Activated CD4-positive, CD25-positive, alpha-beta regulatory T cell (primary cell): ENCODE measurements at places on chromosomes 5 and 9.

GRCh38 chr9:8723195-8723594 lies 923.6 kb upstream of the DMAC1 start:
- no peak for DNase-seq

DNA sequence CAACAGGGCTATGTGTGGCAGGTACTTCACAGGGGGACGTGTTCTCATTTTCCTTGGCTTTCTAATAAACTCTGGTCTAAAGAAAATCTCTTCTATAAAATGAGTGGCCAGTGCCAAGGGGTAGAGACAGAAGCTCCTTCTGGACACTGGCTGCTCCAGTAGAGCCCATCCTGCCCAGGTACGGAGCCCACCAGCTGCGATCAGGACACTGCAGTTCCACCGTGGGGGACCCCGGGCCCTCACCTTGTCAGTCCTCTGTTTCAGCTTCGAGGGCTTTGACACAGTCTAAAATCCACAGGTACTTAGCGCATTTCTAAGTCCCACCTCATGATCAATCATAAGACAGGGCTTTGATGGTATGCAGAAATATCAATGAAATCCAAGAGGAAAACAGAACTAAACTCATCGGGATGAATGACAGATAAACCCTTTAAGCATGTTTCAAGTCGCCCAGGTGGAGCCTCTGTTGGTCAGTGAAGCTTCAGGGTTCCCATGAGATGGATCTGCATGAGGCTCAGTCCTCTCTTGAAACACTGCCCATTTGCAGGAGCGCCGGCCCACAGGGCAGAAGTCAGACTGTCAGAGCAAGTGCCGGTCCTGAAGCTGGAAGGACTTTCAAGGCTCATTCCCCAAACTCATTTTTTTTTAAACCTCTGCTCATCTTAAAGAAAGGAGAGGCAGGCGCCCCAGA lies 20.3 kb upstream of the TERT start:
- no peak for DNase-seq

DNA sequence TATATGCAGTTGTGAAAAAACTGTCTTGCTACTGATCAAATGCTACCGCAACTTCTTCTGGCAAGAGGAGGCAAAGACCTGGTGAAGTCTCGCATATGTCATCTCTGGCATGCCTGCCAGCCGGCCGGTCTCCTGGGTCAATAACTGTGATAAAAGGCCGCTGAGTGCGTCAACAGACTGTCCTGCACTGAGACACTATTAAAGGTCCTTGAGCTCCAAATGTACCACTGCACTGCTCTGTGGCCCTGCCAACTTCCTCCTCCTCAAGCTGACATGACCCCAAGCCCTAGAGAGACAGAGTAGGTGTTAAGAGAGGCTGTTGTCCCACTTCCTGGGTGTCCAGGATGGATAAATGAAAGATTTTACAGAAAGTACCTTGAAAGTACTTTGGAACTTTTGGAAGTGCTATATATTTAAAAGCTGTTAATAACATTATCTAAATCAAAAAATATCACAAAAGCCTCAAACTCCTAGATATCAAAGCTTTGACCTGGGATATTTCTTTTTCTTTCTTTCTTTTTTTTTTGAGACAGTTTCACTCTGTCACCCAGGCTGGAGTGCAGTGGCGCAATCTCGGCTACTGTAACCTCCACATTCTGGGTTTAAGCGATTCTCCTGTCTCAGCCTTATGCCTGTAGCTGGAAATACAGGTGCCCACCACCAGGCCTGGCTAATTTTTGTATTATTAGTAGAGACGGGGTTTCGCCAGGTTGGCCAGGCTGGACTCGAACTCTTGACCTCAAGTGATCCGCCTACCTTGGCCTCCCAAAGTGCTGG lies 31.5 kb downstream of the RAPGEF1 start:
- no peak for DNase-seq

GRCh38 chr5:145718956-145719355 lies 116.2 kb downstream of the PRELID2 start:
- no peak for DNase-seq

DNA sequence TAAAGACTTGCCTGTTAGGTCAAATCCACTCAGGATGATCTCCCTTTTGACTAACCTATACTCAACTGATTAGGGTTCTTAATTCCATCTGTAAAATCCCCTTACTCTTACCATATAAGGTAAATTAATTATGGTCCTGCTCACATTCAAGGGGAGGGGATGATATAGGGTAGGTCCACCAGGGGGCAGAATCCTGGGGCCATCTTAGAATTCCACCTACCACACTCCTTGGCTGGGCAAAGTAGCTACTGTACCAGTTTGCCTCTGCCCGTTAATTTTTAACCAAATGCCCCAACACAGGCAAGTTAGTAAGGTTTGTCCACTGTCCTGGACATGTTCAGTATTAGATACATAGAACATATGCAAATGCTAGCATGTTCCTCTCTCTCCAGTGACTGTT lies 262.4 kb downstream of the SEMA5A start:
- DNase-seq = no peak

- no peak for DNase-seq
Observed at GRCh38 chr9:127175319-127175715, 52.9 kb upstream of the ANGPTL2 start.

- no peak for DNase-seq
Observed at GRCh38 chr9:96556701-96557461, 62.8 kb downstream of the CDC14B start.

- no peak for DNase-seq
Observed at GRCh38 chr5:95972196-95972595, 10.5 kb upstream of the ELL2 start.

- DNase-seq = no peak
Observed at GRCh38 chr5:31748458-31749172, 109.7 kb downstream of the PDZD2 start.

GRCh38 chr5:171596391-171596878 lies 177.0 kb downstream of the FGF18 start:
- DNase-seq = no peak

DNA sequence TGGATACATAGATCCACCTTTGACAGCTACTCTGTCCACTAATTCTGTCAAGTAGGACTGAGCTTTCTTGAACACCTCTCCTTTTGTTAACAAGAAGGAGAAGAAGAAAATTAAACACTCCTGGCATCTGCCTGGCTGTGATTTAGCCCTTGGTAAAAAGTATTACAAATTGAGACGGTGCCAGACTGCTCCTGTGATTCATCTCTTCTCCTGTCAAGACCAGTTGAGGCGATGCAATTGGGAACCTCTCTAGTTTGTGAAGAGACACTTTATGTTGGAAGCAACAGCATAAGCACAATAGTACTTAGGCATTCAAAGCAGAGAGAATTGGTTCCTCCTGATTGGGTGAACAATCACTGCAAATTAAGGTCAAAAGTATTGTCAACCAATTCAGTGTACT lies 72.7 kb downstream of the GHR start:
- DNase-seq = no peak

GRCh38 chr9:132409828-132410528 lies at the start of gene CFAP77:
TSS of gene CFAP77 (plus strand) at chr9:132410211. CDS start at chr9:132410272, 61 bp downstream.
- DNase-seq = peak; percentile 12

- DNase-seq = no peak
Observed at GRCh38 chr9:16519001-16519400, 351.5 kb downstream of the BNC2 start.

DNA sequence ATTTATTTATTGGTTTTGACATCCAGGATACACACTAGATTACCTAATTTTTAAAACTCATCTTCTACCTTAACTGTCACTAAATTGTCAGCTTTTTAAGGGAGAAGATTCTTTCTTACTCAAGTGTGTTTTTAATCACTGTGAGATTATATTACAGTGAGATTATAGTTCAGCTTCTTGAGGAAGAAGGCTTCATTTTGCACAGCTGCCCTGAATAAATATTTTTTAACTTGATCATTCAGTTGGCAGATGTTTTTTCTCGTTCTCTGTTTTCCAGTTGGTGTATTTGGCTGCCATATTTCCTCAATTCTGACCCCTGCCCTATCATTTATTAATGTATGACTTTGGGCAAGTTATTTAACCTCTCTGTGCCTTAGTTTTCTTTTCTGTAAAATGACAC lies 15.0 kb upstream of the ELL2 start:
- no peak for DNase-seq

- DNase-seq = no peak
Observed at GRCh38 chr5:56070851-56071465, 76.2 kb upstream of the IL6ST start.

DNA sequence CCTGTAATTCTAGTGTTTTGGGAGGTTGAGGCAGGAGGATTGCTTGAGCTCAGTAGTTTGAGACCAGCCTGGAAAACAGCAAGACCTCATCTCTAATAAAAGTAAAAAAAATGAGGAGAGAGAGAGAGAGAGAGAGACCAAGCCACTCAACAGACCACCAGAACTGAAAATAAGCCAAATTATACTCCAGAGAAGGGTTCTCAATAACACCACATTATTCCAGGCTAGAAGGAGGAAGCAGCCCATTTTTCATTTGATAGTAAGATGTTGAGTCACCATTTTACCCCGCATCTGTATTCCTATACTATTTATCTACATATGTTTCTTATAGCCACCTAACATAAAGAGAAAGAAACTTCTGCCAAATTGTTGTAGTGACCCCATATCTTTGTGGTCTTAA lies 134.8 kb downstream of the PCSK5 start:
- no peak for DNase-seq

DNA sequence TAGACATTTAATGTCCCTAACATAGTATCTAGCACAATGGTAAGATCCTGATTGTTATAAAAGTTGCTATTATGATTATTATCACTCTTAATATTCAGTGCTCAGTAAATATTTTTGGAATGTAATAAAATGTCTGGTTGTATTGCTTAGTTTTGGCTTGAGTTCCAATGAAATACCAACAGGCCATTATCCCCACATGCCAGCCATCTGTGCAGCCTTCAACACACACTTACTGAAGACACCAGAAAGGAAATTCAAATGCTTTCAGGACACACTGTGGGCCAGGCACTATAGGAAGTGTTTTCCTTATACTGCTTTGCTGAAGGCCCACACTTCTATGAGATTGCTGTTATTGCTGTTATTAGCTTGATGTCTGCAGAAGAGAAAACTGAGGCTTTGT lies 157.5 kb downstream of the TRIM32 start:
- DNase-seq = no peak

GRCh38 chr9:546797-547223 lies 294.7 kb upstream of the DMRT1 start:
- DNase-seq = no peak

DNA sequence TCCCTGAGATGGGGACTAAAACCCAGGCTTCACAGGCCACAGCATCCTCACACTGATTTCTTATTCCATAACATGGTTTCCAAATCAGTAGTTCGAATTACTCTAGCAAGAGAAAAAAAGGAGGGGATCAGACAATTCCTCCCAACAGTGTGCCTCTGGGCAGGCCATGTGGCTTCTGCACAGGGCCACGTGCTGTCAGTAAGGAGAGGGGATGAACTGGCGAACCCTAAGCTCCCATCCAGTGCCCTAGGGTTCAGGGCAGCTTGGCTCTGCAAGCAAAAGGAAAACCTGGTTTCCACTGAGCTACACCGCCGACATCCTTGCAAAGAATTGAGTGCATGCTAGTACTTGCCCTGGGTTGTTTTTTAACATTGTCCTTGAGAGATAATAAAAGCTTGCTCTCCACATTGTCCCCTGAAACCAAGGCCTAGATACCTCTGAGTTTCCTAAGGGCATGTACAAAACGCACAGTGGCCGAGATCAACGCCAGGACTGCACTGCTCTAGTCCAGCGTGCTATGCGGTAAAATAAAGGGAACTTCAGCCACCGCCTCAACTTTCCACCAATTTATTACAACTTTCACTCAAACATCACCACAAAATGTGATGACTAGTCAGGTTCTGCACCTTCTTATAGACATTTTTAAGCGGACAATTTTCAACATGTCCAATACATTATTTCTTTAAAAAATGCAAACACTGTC lies 4.5 kb downstream of the CAMSAP1 start:
- no peak for DNase-seq

DNA sequence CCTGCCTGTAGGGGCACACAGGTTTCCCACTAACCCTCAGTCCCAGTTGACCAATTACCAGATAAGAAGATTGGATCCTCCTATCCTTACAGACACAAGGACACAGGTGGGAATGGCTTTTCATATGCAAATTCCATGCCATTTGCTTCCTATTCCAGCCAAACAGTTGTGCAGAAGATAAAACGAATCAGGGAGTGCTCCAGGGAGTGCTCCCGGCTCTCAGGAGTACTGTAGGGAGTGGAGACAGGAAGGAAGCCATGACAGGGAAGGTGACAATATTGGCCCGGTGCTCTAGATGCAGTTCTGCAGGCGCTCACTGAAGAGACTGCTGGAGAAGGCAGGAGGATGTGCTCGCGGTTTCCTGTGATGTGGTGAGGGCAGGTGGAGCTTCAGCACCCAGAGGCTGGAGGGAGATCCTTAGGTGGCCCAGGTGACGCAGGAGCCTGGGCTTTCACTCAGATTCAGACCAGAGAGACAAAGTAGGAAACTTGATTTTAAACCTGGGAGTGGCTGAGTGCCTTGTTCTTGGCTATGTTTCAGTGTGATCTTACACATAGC lies 260.0 kb downstream of the AUH start:
- DNase-seq = peak; percentile 34

- DNase-seq = no peak
Observed at GRCh38 chr5:148072207-148072606, 8.4 kb downstream of the SPINK5 start.

GRCh38 chr5:169287529-169287928 lies 13.4 kb downstream of the SLIT3 start:
- DNase-seq = no peak

DNA sequence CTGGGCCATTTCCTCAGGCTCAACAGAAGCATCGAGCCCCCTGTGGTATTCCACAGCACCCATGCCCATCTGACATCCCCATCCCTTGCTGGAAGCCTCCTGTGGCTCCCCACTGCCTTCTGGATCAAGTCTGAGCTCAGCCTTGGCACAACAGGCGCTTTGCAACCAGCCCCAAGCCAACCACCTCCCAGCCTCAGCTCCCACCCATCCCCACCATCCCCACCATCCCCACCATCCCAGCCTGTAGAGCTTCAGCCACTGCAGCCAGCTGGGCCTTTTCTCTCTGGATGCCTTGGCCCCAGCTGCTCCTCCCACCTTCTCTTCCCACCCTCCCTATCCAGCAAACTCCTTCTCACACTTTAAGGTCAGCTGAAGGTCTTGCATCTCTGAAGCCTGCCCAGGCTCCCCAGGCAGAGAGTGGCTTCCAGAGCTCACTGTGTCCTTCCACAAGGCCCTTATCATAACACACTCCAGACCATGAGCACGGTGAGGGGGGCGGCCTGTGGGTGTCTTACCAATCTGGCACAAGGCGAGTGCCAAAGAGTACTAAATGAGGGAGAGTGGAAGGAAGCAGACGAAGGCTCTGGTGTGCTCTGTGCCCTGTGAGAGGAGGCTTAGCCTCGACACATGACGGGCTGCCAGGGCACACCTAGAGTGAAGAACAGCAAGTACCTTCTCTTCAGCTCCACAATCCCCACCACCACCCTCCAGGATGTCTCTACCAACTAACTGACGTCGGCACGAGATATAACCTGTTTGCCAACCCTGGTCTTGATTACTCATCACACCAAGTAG lies 6.5 kb downstream of the HIGD2A start:
- no peak for DNase-seq

DNA sequence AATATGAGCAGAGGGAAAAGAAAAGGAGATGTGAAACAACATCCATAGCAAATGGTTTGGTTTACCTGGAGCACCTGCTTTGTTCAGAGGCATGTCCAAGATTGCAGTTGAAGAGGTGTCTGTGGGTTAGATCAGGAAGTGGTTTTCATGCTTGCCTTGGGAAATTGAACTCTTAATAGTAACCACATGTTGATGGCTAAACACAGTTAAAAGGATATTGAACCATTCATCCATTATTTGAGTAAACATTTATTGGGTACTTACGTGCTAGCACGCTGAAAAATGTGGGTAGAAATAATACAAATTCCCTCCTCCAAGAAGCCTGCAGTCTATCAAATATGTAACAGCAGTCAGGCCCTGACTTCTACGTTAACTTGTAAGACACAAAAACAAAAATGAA lies 235.7 kb upstream of the TNC start:
- DNase-seq = no peak

GRCh38 chr5:164627021-164627420 lies 1121.6 kb downstream of the MAT2B start:
- no peak for DNase-seq
